LNCaP clone FGC (cell line): ENCODE measurements at places on chromosomes 2 and 18.

DNA sequence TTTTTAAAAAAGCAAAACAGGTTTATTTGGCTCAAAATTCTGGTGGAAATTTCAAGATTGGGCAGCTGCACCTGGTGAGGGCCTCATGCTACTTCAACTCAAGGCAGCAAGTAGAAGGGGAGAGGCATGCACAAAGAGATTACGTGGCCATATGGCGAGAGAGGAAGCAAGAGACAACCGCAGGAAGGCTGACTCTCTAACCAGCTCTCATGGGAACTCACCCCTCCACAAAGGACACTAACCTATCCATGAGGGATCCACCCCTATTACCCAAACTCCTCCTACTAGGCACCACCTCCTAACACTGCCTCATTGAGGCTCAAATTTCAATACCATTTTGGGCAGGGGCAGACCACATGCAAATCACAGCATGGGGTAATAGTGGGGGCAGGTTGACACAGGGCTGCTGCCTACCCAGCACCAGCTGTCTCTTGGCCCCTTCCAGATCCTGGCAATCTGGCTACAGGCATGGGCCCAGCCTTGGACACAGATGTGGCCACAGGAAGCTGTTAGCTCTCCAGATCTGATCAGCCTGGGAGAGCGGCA is 2.0 kb upstream of the CAPN10 start:
- no peak for DNase-seq

- DNase-seq, result no peak
Observed at GRCh38 chr2:8544171-8544785, 137.6 kb upstream of the ID2 start.

DNA sequence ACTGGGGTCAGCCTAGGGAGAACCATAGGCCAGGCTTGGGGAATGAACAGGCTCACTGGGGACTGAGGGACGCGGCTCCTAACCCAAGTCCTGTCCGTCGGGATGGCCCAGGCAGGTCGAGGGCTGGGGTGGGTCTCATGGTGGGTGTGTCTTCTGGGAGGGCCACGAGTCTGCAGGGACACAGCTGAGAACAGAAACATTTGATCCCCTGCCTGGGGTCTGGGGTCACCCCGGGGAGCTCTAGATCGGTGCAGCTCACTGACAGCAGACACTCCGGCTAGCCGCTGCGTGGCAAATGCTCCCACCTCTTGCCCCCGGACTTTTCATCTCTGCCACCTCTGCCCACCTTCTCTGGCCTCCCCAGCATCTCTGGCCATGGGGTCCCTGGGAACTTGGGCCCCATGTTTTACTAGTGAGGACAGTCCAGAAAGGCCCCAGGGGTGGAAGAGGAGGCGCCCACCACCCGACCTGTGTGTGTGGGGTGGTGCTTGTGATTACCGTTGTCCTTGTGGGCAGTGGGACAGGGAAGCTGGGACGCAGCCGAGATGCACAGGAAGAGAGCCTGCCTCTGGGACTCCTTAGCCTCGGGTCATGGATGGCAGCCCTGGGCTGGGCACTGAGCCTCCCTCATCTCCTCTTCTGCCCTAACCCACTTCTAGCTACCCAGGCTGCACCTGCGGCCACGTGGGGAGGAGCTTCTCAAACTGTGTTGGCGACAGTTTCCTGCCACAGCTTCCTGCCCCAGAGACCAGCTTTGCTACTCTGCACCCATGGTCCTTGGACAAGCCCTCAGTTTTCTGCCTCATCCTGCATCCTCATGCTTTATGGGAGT is 4.9 kb downstream of the ZAP70 start:
- DNase-seq, result no peak

- no peak for DNase-seq
Observed at GRCh38 chr2:39871291-39871761, 92.3 kb upstream of the THUMPD2 start.

DNA sequence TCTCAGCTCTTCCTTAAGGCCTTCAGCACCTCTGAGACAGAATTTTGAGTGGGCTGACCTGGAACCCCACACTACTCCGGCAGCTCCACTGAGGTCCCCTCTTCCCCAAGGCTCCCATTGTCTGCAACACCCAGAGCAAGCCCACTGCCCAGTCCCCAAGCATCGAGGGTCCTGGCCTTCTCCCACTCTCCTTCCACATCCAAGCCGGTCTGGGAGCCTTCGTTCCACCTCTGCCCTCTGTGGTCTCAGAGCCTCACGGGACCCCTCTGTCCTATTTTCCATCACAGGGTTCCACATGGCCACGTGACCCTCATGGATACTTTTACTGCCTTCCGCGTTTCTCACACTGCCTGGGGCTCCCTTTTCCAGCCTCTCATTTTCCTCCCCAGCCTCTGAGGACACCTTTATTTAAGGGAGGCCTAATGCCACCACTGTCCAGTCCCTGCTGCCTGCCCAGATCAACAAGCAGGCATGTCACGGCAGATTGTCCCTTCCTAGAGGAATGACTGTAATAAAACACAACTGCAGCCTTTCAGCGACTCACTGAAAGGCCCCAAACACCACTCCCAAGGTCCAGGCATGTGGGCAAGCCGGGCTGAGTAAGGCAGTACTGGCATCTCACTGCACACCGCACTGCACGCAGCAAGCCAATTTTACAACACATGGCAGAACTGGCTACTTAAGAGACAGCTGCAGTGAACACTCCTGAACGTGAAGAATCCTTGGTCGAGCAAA is 7.9 kb upstream of the SALL3 start:
- no peak for DNase-seq

DNA sequence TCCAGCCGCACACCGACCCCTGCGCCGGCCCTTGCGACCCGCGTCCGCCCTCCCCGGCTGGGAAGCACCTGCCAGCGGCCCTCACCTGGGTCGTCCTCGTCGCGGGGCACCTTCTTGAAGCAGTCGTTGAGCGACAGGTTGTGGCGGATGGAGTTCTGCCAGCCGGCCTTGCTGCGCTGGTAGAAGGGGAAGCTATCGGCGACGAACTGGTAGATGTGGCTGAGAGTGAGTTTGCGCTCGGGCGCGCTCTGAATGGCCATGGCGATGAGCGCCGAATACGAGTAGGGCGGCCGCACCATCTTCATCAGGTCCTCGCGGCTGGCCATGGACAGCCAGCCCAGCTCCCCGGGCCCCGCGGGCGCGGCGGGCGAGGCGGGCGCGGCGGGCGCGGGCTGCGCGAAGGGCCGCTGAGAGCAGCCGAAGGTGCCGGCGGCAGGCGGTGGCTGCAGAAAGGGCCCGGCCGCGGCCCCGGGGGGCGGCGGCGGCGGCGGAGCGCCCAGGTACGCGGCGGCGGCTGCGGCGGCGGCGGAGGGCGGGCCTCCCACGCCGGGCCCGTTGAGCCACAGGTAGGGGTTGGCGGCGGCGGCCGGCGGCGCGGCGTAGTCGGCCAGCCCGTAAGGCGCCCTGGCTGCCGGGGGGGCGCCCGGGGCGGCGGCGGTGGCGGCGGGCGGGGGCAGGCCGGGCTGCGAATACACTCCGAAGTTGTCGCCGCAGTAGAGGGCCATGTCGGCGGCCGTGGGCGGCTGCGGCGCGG is 505 bp downstream of the FOXI3 start:
- DNase-seq, result no peak

DNA sequence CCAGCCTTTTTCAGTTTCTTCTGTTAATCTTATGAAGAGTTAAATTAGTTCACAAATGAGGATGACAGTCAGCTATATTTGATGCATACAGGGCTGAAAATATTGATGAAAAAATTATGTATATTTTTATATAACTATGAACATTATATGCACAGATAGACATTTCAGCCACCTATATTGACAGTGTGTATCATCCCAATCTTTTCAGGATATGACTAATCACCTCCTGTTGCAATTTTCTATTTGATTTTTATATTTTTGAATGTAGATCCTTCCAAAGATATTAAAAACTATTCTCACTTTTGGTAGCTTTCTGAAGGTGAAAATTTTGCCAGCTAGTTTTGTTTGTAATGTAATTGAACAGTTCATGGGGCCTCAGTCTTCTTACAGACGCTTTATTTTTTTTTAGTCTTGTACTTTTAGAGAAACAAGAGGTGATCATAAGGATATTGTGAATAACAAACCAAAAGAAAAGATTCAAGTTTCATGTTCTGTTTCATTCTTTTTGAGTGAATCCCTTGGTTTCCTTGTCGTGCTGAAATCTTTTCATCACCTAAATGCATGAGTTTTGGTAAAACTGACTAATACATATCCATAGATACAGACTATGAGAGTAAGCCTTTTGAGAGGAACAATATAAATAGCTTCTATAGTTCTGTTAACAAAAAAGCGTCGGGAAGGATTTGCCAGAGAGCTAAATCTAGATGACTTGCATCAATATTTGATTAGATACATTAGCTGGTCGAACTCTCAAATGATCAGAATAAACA is 123.1 kb downstream of the ARHGAP15 start:
- DNase-seq, result no peak

DNA sequence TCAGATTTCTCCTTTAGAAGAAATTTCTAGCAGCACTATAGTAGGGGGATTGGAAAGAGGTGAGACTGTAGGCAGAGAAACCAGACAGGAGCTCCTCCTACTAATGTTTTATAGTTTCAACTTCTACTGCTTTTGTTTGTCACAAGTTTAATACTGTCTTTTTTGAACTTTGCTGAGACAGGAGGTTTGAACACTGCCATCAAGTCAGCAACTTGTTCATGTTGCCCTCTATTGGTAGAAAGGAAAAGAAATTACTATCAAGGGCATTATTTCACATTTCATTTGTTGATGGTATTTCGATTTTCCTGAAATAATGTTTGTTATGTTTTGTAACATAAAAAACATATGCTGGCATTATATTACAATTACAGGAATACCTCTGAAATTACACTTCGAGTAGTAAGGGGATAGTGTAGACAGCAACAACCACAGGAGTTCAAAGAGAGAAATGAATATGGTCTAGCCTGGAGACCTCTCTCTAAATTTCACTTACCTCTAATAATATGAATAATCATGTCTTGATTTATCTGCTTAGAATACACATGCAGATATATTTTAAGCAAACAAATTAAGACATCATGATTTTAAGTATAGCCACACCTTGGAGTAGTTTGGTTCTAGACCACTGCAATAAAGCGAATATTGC is 12.4 kb upstream of the CCDC88A start:
- peak; percentile 6 for DNase-seq

DNA sequence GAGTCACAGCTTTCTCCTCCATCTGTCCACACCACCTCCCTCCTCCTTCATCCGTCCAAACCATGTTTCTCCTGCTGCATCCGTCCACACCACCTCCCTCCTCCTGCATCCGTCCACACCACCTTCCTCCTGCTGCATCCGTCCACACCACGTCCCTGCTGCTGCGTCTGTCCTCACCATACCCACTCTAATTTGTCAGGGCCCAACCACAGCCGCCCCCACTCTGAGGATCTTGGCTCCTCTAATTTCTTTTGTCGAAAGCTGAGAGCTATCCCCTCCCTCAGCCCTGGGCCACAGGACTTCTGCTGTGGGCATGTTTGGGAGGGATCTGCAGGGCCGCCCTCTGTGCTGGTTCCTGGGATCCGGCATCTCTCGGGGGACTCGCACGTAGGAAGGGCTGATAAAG is 67.4 kb downstream of the TPO start:
- no peak for DNase-seq

DNA sequence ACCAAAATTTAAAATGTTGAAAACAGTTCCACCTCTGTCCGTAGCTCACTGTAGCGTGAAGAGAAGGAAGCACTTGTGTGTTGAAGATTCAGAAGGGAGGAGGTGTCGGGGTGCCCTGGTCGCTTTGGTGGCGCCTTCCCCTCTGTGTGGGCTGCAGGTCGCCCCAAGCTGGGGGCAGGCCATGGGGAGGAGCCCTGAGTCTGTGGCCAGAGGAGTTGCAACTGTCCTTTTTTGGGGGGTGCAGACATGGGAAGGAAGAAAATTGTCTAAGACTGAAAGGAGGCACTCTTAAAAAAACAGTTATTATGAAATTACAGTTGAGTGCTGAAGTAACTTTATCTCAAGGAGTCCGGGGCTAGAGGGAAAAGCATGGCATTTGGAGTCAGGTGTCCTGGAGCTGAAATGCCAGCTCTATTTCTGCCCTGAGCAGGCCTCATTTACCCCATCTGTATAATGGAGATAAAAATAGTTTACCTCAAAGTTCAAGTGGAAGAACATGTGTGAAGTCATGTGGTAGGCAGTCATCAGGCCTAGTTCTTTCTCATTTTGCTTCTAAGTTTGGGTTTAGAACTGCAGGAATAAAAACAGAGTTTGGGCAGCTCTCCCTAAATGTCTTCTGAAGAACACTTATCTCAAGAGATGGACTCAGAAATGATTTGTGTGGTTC is 82.1 kb downstream of the RNF144A start:
- no peak for DNase-seq

GRCh38 chr18:37282386-37283037 is 283.1 kb downstream of the CELF4 start:
- DNase-seq, result no peak

- DNase-seq, result no peak
Observed at GRCh38 chr2:240383871-240384700, 51.4 kb upstream of the GPC1 start.

DNA sequence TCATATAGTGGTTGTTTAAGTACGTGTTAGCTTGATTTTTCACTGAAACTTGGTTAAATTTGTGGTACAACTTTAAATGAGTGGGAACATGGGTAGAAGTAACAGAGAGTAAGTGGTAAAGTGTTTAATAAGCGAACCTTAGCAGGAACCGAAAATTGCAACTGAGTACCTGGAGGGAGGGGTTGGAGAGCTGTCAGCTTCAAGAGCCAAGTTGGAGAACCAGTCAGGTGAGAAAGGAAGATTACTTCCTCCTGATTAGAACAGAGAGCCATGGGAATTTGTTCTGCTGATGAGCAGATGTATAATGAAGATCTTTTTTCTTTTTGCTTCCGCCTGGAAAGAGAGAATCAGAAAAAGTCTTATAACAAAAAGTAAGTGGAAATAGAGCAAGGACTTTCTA is 158.4 kb upstream of the CDH7 start:
- DNase-seq, result peak; percentile 77

DNA sequence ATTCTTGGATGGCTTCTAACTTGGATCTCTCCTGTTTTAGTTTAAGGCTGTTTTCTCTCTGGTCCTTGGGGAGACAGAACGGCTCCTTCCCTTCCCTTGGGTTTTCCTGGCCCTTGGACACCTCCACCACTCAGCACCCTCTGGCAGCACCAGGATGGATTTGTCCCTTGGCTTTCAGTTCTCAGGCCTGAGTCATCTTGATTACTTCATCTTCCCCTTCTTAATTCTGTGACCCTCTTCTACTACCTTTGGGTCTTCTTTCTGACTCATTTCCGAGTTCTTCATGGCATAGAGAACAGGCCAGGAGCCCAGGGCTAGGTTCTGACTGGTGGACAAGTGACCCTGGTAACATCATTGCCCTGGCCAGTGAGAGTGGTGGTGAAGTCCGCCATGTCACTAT is 14.9 kb downstream of the IGFBP2 start:
- no peak for DNase-seq

DNA sequence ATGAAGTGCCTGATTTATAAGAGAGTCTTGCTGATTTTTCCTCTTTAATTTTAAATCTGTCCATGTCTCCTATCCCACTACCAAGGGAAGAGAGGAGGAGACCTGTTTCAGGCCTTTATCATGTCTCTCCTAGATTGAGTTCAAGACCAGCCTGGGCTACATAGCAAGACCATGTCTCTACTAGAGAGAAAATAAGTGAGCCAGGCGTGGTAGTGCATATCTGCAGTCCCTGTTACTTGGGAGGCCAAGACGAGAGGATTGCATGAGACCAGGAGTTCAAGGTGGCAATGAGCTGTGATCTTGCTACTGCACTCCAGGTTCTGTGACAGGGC is 20.0 kb downstream of the EML4 start:
- DNase-seq, result no peak
